ENCODE measurements at places on chromosomes 13 and 19. TPM values are rescaled to one million over a fixed set of nuclear protein-coding genes. Genes with fewer than 3 reads are reported as not detected.

Gene ZNF556
- total RNA-seq, result 34.8 TPM

Gene ACP7
- total RNA-seq, result 0.09 TPM

Gene ZNF154
- total RNA-seq, result 7.6 TPM

Gene TMEM161A
- 18.5 TPM for total RNA-seq

Gene FUT3
- total RNA-seq, result 0.09 TPM

Gene HSD11B1L
- 5.9 TPM for total RNA-seq

Gene TMEM255B
- total RNA-seq, result 1.9 TPM

Gene TMC4
- 1.5 TPM for total RNA-seq

Gene ZNF497
- 2.2 TPM for total RNA-seq

Gene SCN1B
- 3.2 TPM for total RNA-seq

Gene KASH5
- not detected for total RNA-seq

Gene OBI1
- 14.3 TPM for total RNA-seq

Gene AZU1
- total RNA-seq, result 0.18 TPM

Gene OR10H1
- total RNA-seq, result not detected

Gene ONECUT3
- total RNA-seq, result not detected

Gene IFNL1
- not detected for total RNA-seq

Gene CAMSAP3
- total RNA-seq, result 0.04 TPM

Gene LENG9
- total RNA-seq, result 2.7 TPM

Gene ATP4A
- not detected for total RNA-seq

Gene ANGPTL8
- total RNA-seq, result 0.44 TPM

Gene CRYL1
- total RNA-seq, result 24.2 TPM

Gene PBX4
- 1.5 TPM for total RNA-seq

Gene AP1M2
- total RNA-seq, result 0.27 TPM
